Adrenal gland (tissue), 19 donors: ENCODE measurements at places on chromosomes 2 and 18.
A peak's percentile ranks its signal among the peaks of the same experiment; 100 is the strongest.

DNA sequence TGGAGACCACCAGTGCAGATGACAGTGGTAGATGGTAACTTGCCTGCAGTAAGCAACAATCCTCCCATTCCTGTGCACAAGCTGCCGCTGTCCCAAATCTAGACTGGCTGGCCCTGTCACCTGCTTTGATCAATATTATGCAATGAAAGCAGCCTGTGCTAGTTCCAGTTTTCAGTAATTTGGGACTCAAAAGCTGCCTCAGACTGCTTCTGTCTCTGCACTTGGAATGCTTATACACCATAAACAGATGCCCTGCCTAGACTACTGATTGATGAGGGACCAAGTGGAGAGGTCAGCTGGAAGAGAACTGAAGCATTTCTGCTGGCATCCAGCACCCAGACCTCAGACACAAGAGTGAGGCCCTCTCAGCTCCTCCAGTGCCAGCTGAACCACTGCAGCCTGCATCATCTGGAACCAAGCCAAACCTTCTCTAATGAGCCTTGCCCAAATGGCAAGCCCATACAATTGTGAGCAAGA lies 24.9 kb downstream of the CCBE1 start:
- peak; percentile 71 for DNase-seq

DNA sequence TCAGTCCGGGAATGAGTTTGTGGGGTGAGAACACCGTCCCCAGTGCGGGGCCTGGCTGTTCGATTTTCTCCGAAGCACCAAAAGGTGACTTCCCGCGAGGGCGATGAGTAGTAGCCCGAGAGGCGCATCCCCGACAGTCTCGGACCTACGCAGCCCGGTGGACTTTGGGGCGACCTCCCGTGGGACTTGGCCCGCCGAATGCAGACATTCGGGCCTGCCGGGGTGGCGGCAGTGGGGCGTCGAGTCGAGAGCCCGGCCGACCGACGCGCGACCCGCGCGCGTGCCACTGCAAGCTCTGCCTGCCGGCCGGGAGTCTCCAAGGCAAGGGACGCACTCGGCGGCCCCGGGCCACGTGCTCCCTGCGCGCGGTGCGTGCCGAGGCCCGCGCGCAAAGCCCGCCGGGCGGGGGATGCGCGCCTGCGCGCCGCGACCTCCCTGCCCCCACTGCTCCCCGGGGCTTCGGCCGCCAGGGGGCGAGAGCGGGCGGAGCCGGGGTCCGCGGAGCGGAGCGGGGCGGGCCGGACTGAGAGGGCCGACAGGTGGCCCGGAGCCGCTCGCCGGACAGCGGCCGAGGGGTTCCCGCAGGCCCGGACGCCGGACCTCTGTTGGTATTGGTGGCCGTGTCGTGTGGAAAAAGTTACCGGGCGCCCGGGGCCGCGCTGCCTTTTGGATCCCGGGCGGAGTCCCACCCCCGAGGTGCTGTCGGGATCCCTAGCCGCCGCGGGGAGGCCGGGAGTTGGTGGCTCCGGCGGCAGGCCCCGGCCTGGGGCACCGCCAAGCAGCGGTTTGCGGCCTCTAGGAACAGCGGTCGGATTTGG lies 1.9 kb downstream of the PTMA start:
- peak; percentile 89 for DNase-seq

DNA sequence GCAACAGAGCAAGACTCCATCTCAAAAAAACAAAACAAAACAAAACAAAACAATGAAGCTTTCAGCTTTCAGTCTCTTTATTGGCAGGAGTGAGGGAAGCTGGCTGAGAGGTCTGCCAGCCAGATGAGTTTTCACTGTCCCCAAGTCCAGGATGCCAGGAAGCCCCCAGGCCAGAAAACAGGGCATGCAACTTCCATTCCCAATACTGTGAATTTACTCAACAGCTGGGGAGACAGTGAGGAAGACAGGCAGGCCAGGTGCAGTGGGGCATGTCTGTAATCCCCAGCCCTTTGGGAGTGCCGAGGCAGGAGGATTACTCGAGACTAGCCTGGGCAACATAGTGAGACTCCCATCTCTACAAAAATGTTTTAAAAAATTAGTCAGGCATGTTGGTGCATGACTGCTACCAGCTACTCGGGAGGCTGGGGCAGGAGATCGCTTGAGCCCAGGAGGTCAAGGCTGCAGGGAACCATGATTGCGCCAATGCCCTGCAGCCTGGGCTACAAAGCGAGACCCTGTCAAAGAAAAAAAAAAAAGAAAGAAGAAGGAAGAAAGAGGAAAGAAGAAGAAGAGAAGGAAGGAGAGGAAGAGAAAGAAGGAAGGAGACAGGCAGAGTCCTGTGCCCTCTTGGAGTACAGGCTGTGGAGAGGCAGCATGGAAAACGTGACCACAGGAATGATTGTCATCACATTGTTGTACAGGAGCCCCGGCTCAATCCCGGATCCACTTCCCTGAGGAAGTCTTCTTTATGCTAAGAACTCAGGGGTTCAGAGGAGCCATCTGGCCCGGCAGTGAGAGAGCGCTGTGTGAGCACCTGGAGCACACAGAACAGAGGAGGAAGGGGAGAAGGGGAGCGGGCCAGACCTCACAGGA lies 29.2 kb upstream of the POMC start:
- no peak for DNase-seq

DNA sequence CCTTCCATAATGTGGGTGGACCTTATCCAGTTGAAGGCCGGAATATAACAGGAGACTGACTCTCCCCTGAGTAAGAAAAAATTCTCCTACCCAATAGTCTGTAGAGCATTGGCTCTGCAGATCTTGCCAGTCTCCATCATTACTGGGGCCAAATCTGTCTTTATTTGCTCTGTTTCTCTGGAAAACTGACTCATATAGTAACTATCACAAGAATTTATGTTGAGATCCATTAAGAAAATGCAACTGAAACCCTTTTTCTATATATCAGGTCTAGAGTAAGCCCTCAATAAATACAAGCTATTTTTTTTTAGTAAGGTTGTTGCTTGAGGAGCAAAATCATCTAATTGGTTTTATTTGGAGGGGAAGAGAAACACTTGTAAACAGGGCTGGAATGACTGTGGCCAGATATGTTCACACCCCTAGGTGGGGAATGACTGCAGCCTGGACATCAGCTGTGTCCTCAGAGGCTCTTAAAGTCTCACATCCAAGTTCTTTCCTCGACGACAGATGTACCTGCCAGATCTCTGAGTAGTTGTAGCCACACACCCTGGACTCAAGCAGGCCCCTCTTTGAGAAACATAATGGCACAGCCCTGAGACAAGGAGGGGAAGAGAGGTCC lies 339.7 kb downstream of the TNS1 start:
- DNase-seq: no peak

- DNase-seq: no peak
These were observed 557.5 kb downstream of the ARHGAP15 start for GRCh38 chr2:143686585-143687164.

- no peak for DNase-seq
These were observed 51.4 kb upstream of the SPAG16 start for GRCh38 chr2:213232649-213233437.

- DNase-seq: no peak
These were observed 108.9 kb upstream of the MAP4K3 start for GRCh38 chr2:39545957-39546356.

DNA sequence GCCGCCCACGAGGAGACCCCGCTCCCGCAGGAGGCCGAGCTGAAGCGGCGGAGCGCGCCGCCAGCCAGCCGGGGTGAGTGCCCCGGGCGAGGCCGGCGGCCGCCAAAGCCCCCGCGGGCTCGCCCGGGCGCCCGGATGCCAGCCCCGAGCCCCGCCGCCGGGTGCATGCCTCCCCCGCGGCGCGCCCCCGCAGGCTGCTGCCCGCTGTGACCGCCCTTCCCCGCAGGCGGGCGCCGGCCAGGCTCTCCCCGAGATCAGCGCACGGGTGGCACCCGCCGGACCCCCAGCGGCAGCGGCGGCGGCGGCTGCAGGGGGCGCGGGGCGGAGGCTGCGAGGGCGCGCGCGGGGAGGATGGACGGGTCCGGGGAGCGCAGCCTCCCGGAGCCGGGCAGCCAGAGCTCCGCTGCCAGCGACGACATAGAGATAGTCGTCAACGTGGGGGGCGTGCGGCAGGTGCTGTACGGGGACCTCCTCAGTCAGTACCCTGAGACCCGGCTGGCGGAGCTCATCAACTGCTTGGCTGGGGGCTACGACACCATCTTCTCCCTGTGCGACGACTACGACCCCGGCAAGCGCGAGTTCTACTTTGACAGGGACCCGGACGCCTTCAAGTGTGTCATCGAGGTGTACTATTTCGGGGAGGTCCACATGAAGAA lies 470 bp downstream of the KCNF1 start:
- no peak for DNase-seq

DNA sequence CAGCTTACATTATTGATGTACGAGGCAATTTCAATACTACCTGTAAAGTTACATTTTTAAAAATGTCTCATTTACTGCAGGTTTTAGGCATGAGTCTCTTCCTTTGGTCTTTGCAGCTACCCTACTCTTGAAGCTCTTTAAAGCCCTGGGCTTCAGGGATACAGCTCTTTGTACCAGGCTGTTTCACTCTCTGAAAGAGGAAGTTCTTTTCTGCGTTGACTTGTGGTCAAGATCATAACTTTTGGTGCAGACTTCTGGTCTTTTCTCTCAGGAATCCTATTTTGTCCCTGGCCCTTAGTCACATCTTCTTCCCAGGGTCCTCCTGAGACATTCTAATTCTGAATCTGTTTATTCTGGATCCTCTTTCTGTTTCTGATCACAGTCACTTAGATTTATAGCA lies 16.6 kb upstream of the HRH4 start:
- DNase-seq: no peak

DNA sequence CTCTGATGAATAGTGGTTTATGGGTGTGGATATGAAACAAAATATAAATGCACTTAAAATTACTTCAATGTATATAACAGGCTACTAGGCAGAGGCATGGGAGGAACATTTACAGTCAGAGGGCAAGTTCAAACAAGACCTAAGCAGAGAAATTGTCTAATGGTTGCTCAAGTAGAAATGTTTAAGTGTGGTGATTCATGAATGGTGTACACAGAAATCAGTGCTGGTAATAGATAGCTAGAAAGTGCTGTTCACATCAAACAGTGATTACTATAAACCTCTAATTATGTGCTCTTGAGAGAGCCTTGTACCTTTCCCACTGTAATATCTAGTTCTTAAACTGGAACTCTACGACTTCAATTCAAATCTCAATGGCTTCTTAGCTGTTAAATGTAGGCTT lies 485.1 kb downstream of the NRXN1 start:
- DNase-seq: no peak

DNA sequence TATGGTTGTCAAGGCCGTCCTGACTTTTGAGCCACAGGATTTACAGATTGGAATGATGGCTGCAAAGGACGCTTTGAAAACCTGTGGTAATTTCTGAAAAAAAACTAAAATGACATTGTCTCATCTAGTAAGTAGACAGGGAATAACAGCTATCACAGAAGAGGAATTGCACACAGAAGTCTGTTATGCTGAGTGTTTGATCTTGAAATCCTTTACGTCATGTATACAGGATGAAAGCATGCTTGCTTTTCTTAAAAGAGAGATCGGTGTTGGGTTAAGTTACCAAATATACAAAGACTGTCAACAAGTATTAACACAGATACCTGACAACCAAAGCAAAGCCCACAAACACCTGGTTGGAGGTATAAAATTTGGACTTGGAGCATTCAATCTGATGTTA lies 12.6 kb upstream of the SRSF7 start:
- no peak for DNase-seq

DNA sequence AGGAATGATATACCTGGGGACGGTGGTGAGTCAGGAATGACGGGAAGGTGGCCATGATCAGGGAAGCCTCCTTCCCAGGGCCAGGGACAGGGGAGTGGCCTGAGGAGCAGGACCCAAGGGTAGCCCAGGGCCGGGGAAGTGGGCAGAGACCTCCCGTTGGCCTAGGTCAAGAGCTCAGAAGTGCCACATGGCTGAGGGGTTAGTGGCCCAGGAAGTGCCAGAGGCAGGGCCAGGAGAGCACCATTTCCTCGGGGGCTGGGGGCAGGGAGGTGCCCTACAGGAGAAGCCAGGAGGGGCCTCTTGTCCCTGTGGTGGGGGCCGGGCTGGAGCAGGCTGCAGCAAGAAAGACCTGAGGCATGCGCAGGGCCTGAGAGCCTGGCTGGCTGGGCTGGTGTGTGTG lies 152.3 kb upstream of the ZSWIM2 start:
- DNase-seq: no peak

GRCh38 chr2:4130651-4131050 lies 427.3 kb downstream of the DCDC2C start:
- DNase-seq: no peak

GRCh38 chr2:50535256-50535655 lies 496.7 kb downstream of the NRXN1 start:
- DNase-seq: no peak

- DNase-seq: no peak
These were observed 1220.6 kb upstream of the CDH2 start for GRCh38 chr18:29397536-29397935.

GRCh38 chr2:79453918-79454317 lies 58.9 kb upstream of the CTNNA2 start:
- DNase-seq: no peak

DNA sequence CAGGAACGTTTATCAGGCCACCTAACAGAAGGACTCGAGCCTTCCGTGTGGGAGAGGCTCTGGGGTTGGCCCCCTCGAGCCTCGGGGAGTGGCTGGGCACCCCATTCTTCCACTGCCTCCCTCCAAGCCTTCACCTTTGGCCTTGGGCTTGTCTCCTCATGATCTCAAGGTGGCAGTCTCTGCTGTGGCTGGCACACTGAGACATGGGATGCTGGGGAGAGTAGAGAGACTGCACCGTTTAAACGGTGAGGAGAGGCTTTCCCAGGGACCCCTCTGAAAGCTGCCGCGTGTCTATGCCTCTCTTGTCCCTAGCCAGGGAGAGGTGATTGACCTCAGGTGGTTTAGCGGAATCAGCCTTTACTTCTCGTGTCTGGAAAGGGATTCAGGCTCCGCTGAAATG lies 71.0 kb downstream of the DCDC2C start:
- no peak for DNase-seq

DNA sequence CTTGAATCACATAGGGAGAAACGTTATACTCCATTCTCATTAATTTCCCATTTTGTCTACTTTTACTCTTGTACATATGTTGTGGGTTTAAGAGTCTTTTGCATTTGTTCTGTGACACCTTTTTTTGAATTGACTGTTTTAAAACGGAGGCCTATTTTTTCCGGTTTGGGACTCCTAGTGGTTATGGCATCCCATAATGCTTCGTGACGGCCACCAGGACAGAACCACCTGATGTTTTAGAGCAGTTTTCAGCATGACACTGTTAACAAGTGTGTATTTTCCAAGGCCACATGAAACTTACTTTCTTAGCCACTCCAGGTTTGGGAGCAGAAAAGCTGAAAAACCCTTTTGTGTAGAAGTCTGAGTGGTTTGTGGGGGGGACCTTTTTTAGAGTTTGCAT lies 8.4 kb downstream of the SOX11 start:
- DNase-seq: no peak
